ENCODE measurements at places on chromosomes 1 and 21.
A peak's percentile ranks its signal among the peaks of the same experiment; 100 is the strongest.

DNA sequence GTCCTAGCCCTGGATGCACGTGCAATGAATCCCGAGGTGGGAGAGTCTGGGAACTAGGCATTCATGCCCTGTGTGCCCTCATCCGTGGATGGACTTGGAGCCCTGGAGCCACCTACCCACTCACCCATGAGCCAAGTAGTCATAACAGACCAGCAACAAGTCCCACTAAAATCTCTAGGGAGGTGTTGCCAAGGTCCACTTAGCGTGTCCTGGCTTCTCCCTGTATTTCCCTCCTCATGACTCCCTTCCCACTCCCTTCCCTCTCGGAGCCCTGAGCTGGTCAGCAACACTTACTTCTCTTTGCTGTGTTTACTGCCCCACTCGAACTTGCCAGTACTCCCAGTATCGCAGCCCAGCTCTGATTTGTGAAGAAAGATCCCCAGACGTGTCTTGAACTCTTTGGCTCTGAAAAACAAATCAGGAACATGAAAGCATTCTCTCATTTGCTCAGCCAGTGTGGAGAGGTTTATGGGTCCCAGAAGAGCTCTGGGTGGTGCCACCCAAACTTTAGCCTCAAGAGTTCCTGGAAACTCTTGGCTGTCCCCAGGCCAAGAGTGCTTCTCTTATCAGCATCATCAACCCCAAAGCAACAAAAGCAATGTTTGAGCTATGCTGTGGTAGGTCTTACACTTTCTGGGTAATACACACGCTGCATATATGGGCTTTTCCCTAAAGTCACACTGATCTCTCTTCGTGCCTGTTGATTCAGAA is 1.1 kb downstream of the RGS16 start:
- DNase-seq = no peak

DNA sequence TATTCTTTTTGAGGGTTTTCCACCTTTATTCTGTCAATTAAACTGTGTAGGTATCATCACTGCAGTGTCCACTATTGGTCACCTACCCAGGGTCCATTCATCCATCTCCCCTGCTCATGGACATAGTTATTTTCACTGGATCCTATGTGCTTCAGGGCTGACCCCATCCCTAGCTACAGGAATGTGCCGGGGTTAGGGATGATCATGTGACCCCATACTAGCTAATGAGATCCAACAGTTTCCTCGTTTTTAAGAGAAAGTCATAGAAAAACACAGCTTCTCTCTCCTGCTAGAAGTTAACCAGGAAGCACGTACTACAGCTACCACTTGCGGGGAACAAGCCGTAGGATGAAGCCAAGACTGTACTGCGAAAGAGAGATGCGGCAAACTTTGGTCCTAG is 19.6 kb downstream of the PTGER3 start:
- no peak for DNase-seq

GRCh38 chr1:170010443-170010842 is 64.1 kb downstream of the KIFAP3 start:
- DNase-seq = peak; percentile 27

GRCh38 chr21:28856588-28857250 is 136.0 kb downstream of the LTN1 start:
- DNase-seq = no peak

DNA sequence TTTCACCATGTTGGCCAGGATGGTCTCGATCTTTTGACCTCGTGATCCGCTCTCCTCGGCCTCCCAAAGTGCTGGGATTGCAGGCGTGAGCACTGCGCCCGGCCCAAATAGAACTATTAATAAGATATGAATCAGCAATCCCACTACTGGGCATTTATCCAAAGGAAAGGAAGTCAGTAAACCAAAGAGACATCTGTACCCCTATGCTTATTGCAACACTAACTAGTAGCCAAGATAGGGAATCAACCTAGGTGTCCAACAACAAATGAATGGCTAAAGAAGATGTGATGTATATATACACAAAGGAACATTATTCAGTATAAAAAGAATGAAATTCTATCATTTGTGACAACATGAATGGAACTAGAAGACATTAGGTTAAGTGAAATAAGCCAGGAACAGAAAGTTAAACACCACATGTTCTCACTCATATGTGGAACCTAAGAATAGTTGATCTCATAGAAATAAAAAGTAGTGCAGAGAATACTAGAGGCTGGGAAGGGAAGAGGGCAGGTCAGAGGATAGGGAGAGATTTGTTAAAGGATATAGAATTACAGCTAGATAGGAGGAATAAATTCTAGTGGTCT is 48.8 kb downstream of the XPR1 start:
- DNase-seq = no peak

DNA sequence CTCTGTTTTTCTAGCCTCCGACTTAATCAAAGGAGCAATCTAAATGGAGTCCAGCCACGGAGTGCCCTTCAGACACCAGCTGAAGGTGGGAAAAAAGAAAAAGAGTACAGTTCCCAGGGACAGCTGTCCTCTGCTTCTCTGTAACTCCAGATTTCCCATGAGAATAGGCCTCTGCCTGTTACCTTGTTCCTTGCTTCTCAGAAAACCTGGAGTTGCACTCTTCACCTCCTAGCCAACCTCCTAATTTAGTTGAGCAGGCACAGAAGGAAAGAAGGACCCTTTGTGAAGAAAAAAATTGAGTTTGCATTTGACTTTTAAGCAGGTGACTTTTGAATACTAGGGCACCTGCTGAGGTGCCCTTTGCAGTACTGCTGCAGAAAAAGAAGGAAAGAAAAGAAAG is 8.3 kb downstream of the BARHL2 start:
- no peak for DNase-seq
